ENCODE measurements at places on chromosomes 11 and 22.

GRCh38 chr11:22869325-22869724 is 9.1 kb upstream of the CCDC179 start:
- DNase-seq: no peak

DNA sequence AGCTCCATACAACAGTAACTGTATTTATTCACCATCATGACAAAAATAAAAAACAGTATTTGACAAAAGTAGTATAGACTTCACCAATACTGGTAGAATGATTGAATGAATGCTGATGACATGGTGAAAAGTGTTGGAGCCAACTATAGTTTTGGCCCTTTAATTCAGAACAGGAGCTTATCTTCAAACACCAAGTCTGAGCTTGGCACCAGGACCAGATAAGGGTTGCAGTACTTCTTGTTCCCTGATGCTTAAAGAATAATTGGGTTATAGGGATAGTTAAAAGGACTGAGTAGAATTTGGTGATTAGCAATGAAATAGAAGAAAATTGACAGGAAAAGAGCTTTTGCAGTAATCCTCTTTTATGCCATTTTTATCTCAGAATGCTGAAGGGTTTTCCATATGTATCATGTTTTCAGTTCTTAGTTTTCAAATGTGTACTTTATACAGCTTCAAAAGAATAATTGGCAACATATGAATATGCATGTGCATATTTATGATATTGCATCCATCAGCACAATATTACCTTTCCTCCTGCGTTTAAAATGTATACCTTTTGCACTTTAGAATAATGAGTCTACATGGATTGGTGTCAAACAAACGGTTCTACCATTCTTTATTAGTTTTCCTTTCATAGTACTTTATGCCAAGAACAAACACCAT is 214.2 kb upstream of the ARHGAP42 start:
- DNase-seq: no peak

DNA sequence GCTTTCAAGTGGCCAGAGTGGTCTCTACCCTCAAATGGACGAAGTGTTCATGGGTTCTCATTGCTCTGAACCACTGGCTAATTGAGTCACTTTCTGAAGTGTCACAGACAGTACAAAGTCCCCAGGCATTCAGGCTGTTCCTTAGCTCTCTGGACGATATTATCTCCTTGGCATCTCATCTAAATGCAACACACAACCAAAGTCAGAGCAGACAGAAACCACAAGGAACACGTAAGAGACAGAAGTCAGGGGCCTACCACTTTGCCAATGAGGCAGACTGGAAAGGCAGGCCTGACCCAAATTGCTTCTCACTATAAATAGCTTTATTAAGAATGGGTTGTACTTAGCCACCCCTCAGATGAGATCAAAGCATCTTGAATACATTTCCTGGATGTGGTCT is 29.0 kb upstream of the LDLRAD3 start:
- DNase-seq: no peak

GRCh38 chr11:78266451-78266850 is 77.7 kb downstream of the USP35 start:
- DNase-seq: no peak

GRCh38 chr22:37561212-37562048 is 1.1 kb downstream of the CDC42EP1 start:
- DNase-seq: peak; percentile 61

- no peak for DNase-seq
Observed at GRCh38 chr11:748007-748359, 719 bp downstream of the TALDO1 start.

- DNase-seq: no peak
Observed at GRCh38 chr11:65557280-65558001, 718 bp downstream of the LTBP3 start.

DNA sequence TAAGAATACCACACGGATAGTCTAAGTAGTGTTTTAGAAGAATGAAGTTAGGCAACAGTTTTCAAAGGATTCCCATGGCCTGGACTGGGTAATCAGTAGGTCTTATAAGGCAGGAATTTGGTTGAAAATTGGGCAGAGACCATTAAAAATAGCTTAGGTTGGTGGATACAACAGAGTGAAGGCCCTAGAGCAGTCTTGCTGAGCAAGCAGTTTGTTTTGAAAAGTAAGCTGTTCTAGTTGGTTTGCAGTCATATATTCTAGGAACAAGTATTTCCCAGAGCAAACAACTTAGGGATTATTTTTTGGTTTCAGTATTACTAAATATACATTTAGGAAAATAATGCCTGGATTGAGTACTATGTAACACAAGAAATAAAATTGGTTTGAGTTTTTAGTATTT is 64.8 kb downstream of the MUC15 start:
- no peak for DNase-seq

GRCh38 chr11:61011950-61012736 is 40.7 kb downstream of the CD6 start:
- DNase-seq: no peak

DNA sequence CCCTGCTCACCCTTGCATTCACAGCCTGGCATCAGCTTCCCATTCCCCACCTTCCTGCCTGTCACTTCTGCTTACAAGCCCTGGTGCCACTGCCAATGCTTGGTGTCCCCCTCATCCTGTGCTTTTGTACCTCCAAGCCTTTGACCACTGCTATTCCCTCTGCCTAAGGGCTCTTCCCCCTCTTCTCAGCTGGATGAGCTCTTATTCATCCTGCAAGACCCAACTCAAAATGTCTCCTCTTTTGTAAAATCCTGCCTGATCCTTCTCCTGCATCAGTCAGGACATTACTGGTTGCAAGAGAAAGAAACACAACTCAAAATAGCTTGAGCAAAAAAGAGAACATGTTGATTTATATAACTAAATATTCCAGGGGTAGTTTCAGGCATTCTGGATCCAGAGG is 66.9 kb upstream of the TCF20 start:
- no peak for DNase-seq

- DNase-seq: no peak
Observed at GRCh38 chr11:34787348-34787747, 128.8 kb downstream of the APIP start.

DNA sequence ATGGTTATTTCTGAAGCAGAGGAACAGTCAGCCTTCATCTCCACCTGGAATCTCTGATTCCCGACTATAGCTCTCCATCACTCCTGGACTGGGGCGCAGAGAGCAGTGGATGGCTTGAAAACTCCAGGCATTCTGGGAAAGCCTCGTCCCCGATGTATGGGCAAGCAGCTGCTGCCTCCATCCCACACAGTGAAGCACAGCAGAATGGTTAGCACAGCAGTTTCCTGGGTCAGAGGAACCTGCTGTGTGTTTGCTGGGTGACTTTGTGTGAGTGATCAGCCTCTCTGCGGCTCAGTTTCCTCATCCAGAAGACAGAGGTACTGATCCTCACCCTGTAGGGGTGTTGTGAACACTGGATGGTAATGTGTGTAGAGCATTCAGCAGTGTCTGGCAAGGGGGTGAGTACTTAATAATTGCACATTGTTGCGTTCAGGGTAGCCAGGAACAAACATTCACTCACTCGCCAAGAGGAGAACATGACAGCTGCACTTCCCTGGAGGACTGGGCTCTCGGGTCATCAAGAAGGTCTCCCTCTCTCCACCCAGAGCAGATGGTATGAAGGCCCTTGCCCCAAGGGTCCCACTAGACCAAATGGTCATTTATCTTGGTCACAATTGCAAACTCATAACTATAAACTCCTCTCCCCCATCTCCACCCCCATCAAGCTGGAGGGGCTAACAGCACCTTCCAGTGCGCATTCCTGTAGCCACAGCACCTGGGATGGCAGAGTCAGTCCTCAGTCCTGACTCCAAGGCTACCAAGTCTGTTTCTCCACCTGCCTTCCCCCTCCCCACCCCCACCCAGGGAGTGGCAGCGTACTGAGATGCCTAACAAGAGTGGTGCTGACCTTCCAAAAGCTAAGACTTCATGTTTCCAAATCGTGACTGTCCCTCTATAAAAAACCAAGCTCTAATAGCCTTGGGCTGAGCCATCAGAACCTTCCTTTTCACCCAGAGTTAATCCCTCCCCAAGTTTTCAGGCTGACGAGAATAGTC is 1.5 kb upstream of the CHST1 start:
- DNase-seq: no peak

DNA sequence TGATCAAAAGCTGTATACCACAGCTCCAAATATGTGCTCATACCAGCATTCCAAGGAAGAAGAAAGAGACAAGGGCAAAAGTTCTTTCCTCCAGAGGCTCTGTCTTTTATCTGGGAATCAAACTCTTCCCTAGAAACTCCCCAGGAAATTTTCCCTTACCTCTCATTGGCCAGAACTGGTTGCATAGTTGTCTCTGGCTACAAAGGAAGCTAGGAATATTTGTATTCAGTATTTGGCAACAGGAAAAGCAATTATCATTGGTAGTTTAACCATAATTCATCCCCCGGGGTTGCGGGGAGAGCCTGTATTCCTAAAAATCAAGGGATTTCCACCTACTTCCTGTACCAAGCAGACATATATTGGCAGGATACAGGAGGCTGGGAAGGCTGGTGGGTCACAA is 10.5 kb upstream of the ZFTA start:
- DNase-seq: no peak

DNA sequence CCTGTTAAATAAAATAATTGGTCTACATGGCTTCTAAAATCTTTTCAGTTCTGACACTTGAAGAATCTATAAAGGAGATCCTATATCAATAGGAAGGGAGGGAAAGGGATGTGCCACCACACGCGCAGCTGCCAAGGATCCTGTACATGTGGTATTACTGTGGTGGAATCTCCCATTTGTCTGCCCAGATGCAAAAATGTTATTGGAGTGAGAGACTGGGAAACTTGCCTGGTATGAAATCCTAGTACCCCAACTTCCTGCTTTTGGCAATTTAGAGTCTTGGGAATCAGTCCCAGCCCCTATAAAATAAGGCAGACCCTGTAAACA is 81.9 kb upstream of the PICALM start:
- no peak for DNase-seq

GRCh38 chr22:23913306-23913660 is 19.1 kb downstream of the MIF start:
- no peak for DNase-seq

DNA sequence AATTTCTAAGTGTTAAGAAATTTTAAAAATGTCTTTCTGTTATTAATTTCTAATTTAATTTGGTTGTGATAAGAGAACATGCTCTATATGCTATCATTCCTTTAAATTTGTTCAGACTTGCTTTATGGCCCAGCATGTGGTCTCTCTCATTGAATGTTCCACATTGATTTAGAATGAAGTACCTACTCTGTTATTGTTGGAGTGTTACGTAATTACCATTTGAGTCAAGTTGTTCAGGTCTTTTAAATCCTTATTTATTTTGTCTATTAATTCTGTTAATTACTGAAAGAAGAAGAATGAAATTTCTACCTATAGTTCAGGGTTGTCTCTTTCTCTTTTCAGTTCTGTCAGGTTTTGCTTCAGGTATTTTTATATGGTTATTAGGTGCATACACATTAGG is 57.0 kb downstream of the PRMT3 start:
- no peak for DNase-seq
